SK-N-MC (cell line): ENCODE measurements at places on chromosomes 1 and 21.

GRCh38 chr1:229040630-229041358 is 230.1 kb upstream of the RAB4A start:
- no peak for DNase-seq

DNA sequence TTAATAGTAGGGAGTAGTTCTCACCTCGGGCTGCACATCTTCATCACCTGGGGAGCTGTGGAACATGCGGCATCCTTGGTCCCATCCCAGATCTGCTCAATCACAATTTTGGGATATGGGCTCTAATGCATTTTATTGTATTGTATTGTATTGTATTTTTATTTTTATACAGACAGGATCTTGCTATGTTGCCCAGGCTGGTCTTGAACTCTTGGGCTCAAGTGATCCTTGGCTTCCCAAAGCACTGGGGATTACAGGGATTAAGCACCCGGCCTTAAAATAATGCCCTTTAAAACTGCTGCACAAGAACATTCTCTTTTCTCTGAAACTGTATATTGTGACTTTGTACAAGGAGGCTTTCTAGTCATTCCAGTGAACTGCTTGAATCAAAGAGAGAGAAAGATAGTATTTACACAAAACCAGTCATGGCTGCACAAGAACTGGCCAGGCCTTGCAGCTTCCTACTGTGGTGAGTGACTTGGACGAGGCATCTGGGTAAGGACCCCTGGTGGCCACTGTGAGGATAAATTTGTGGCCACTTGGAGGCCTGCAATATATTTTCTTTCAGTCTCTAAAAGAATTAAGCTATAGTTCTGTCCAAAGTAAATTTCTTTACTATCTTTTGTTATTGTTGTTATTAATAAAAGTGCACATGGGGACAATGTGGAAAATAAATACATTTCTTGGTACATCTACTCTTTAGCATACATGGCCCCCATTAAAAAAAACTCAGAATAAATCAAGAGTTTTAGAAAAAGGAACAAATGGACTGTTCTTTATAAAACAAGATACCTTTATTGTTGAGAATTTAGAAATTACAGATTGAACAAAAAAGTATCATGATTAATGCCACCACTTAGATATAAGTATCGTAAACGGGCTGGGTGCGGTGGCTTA is 48.0 kb downstream of the TBCE start:
- no peak for DNase-seq

GRCh38 chr1:234234199-234234598 is 139.1 kb upstream of the COA6 start:
- DNase-seq = no peak

GRCh38 chr1:161266202-161266601 is 7.7 kb downstream of the PCP4L1 start:
- DNase-seq = no peak

- DNase-seq = no peak
These were observed 126.2 kb downstream of the KAZN start for GRCh38 chr1:14724678-14725077.

DNA sequence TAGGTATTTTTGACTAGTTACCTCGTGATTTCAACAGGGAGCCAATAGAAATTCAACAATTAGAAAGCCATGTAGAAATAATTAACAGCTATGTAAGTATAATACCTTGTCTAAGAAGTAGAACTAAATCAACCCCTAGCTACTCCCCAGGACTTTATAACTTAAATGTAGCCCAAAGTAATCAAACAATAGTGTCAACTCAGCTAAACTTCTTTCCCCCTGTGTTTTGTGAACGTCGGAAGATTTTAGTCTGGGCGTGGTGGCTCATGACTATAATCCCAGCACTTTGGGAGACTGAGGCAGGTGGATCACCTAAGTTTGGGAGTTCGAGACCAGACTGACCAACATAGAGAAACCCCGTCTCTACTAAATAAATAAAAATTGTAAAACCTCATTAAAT is 579.9 kb upstream of the NCAM2 start:
- no peak for DNase-seq

DNA sequence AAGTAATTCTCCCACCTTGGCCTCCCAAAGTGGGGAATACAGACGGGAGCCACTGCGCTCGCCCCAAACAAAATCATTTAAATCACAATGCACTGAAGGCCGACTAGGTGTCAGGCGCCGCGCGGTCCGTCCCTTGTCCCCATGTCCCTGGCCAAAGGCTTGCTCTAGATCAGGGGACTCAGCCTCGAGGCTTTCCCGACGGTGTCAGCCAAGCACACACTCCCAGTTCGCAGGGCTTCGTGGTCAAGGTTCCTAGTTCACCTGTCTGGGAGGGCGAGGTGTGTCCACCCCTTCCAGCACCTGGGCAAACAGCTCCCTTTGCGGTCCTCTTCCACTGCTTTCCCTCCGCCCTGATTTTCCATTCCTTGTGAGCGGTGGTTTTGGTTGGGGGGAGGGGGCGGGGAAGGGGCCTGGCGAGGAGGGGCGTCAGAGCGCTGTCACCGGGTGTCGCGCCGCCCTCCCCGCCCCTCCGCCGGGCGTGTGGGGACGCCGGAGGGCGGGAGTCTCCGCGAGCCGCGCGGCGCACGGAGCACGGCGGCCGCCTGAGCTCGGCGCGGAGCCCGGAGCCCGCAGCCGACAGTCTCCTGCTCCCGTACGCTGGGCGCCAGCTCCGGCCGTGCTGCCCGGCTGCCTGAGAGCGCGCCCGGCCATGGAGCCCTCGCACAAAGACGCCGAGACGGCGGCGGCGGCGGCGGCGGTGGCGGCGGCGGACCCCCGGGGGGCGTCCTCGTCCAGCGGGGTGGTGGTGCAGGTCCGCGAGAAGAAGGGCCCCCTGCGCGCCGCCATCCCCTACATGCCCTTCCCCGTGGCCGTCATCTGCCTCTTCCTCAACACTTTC is at the start of gene STUM:
Gene STUM, plus strand, starts transcription at position 509 of the 838 bp plus-strand sequence. Its CDS starts 141 bp downstream, at position 650.
- DNase-seq = no peak

DNA sequence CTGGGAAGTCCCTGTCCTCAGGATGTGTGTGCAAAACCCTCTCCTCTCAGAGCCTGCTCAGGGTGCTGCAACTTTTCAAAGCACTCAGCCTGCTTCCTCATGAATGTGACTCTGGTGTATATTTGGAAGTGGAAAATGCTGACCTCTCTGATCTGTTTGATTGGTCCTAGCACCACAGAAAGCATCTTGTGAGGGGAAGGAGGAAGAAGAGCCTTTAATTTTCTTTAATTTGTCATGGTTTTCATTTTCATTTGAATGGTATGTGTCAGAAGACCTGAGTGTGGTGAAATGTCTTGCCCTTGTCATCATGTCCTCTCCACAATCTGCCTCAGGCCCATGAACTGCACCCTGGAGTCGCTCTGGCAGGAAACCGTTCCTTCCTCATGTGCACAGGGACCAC is 383.5 kb downstream of the NTNG1 start:
- no peak for DNase-seq

DNA sequence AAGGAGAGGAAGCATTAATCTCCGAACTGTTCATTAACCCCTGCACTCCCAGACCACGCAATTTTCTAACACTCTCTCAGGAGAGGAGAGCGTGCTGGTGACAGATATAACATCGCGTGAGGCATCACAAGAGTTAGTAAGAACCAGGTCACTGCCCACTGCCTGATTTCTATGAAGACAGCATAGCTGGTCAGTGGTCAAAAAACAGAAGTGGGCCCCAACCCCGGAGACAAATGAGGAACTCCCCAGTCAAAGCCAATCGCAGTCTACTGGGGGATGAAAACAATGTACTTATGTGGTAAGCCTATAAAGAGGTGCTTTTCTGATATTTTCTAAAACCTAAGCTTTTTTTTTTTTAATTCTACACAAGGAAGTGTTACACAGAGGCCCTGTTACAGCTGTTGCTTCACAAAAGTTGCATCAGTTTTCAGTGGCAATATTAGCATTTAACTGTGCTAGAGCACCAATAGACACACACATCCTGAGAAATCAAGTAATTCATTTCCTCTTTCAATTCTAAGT is 231.8 kb upstream of the IRF2BP2 start:
- no peak for DNase-seq

DNA sequence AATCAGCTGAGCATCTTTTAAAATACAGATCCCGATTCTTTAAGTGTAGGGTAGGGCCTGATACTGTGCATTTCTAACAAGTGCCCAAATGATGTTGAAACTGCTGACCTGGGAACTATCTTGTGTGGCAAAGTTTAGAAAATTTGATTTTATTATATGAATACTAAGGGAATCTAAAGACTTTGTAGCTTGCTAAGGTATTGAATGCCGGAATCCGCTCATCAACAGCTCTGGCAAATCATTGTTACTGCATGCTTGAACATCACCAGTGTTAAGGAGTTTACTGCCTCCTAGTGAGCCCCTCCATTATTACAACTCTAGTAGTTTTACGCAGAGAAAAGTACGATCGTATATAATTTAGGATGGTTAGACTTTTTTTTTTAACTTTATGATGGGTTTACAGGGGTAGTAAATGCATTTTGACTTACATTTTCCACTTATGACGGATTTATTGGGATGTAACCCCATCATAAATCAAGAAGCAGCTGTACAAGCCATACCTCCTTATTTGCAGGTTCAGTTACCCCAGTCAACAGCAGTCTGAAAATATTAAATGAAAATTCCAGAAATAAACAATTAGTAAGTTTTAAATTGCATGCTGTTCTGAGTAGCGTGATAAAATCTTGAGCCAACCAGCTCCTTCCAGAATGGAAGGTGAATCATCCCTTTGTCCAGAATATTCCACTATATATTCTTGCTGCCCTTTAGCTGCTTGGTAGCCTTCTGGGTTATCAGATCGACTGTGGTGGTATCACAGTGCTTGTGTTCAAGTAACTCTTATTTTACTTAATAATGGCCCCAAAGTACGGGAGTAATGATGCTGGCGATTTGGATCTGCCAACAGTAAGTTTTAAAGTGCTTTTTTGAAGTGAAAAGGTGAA is 892 bp downstream of the TYW3 start:
- DNase-seq = peak; percentile 78

DNA sequence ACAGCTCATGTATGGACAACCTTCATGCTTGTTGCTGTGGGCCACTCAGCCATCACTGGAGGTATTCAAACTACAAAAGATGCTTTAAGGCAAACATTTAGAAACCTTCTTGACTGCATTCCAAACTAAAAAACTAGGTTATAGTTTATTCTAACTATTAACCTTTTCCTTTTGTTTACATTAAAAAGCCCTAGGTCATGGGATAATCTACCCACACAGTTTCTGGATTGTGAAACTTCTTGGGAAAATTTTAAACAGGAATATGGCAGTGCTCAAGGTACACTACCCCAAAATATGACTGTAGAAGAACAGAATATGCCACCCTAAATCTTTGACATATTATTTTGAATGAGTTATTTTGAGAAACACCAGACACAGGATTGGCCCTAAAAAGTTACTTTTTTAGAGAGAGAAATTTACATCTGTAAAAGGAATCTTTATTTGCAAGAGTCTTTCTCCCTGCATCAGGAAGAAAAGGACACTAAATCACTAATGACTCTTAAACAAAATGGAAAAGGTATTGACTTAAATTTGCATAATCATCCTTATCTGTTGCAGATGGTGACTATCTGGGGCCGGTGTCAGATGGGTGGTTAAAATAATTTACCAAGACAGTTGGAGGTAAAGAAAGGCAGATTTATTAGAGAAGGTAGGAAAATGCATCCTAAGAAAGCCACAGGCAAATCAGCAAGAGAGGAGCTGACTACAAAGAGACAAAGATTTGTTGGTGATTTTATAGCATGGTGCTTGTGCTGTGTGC is 25.1 kb upstream of the NUF2 start:
- no peak for DNase-seq

- no peak for DNase-seq
These were observed 68.8 kb upstream of the DAB1 start for GRCh38 chr1:57492586-57493226.

DNA sequence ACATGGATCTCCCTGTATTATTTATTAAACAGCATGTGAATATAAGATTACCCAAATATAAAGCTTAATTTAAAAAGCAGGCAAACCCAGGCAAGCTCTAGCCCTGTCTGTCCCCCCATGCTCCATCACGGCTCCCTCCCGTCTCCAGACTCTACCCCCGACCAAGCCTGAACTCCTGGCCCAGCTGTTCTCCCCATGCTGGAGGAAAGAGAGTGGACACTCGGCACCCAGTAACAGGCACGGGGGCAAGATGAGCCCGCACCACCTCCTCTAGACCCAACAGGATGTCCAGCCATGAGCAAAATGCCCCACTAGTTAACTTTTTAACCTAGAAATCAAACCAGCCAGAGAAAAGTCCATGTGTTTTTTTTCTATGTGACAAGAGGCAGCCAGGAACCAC is 19.3 kb downstream of the SLC19A1 start:
- DNase-seq = no peak

- no peak for DNase-seq
These were observed 2.7 kb downstream of the PTGFR start for GRCh38 chr1:78493451-78493850.

GRCh38 chr1:180888870-180889269 is 23.8 kb upstream of the KIAA1614 start:
- DNase-seq = no peak

DNA sequence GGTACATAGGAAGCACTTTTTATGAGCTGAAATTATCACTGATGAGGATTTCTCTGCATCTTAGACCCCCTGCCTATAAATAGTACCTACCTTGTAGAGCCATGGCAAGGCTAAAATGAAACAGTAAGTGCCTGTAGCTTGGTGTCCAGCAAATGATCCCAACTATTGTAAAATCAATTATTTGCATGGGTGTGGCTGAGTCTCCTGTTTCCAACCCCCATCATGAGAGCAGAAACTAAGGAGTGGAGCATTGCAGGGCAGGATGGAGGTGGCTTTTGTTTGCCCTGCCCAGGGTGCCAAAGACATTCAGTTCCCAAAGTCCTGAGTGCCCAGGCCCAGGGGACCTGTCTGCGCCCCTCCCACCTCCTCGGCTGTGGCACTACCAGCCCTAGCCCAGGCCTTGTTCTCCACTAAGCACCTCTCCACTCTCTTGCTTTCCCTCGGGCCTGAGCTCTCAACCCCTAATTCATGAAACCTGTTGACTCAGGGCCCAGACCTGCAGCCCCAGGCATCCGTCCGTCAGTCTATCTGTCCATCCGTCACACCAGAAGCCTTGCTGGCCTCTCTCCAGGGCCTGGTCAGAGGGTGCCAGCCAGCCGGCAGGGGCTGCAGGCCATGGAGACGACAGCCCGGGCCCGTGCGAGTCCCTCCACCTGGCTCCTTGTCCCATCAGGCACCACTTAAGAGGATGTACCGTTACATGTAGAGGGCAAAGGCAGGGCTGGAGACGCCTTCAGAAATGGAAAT is 39.6 kb downstream of the PAX7 start:
- DNase-seq = no peak
